ENCODE measurements at places on chromosomes 7 and 10.

- DNase-seq = no peak
These were observed 15.3 kb upstream of the ADAM22 start for GRCh38 chr7:87918740-87919139.

GRCh38 chr10:114245121-114245791 is 6.2 kb downstream of the VWA2 start:
- DNase-seq = no peak

GRCh38 chr7:47659664-47660462 is 78.0 kb upstream of the TNS3 start:
- no peak for DNase-seq

- no peak for DNase-seq
These were observed 15.8 kb downstream of the SFXN4 start for GRCh38 chr10:119149729-119150128.

DNA sequence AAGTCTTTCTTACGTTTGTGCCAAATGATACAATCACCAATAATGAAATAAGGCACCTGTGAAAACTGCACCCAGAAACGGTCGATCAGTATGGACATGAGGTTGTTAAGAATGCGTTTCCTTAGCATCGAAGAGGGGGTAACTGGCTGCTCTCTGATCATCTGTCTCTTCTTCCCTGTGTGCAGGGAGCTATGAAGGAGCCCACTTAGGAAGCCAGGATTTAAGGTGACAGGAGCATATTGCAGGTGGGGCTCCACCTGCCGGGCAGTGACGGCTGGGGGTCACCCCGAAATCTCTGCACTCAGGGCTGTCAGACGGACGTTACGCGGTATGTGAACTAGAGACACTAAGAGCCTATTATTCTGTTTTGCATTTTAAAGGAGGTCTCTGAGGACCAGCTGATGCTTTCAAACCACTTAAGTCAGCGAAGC is 64.5 kb downstream of the CARD11 start:
- DNase-seq = no peak

DNA sequence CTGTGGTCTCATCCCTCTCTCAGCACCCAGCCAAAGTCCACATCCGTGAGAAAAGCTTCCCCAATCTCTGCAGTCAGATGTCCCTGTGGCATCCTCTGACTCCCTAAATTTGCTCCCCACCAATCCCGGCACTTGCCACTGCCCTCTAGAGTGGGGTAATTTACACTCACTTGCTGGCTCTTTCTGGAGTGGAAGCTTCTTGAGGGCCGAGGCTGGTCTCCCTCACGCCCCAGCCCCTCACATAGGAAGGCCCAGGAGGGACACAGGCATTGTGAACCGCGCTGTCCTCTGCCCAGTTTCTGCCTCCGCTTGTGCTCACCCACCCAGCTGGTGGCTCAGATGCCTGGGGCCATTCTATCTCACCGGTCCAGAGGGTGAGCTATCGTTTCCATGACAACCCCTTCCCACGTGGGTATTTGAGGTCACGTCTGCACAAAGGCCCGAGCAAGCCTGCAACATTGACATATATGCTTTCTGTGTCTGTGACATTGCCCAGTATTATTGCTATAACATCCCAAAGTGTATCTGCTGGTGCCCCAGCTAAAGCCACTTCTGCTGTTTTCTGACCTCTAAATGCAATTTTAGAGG is 97.3 kb upstream of the CTBP2 start:
- DNase-seq = no peak

DNA sequence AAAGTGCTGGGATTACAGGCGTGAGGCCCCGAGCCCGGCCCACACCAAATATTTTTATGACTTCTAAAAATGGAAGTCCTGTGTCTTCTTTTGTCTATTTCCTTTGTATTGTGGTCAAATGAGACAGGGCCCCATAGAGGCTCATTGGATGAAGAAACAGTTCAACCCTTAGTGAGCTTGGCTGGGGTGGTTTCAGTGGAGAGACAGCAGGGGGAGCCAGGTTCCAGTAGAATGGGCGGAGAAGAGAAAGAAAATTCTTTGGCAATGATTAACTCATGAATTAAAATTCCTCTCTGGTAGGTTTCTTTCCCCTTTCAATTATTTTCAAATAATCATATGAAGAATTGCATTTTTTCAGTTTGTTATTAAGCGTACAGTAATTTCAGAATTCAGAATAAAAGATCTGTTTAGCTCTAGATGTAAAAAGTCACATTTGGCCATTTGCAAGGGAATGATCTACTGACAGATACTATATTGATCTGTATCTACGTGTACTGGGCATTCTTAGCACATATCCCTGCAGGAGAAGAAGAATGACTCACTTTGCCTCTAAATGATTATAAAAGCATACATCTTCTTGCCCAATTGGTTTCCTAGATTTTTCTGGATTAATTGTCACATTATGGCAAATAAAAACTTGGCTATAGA is 43.2 kb downstream of the PNLIPRP3 start:
- no peak for DNase-seq

GRCh38 chr10:42987575-42987974 is 89.3 kb upstream of the RET start:
- no peak for DNase-seq

DNA sequence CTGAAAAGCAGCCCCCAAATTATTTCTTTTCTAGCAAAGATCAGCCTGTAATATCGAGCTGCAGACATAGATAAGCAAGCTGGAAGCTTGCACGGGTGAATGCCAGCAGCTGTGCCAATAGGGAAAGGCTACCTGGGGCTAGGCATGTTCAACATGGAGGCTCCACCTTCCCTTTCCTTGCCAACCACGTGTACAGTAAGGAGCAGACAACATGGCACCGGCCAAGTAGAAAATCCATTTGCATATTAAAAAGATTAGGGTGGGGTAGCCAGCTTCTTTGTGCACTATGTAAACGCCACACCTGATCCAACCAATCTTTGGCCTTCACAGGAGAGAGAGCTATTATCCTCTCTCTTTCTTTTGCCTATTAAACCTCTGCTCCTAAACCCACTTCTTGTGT is 56.7 kb upstream of the SEPHS1 start:
- no peak for DNase-seq

GRCh38 chr7:101088069-101088425 is 2.8 kb downstream of the TRIM56 start:
- DNase-seq = no peak

DNA sequence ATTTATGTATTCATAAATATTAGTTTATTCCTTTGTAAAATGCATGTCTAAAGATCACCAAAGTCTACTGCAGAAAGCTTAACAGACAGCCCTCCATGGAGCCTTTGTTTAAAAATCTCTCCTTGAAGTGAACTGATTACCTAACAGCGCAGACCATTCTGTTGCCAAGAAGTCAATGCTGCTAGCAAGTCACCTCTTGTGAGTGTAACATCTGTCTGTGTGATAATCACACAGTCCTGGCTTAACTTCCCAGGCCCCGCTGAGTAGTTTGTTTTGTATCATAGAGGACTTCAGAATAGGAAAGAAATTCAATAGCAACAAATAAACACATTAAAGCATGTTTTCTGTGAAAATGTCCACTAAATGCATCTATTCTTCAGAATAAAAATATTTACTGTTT is 435.3 kb upstream of the IGFBP3 start:
- no peak for DNase-seq

DNA sequence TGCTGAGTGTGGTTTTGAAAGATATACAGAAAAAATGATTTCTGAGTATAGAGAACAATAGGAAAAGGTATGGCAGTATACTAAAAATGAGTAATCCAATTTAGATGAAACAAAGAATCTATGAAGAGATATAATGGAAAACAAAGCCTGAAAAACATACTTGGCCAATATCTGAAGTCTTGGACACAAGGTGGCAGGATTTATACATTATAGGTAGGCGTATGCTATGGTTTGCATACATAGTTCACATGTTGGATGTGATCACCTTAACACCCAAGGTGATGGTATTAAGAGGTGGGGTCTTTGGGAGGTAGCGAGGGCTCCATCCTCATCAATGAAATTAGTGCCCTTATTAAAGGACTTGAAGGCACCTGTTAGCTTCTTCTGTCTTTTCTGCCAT is 34.5 kb upstream of the BPGM start:
- DNase-seq = no peak

- DNase-seq = no peak
These were observed 33.4 kb downstream of the PRPS1L1 start for GRCh38 chr7:17994079-17994850.

GRCh38 chr10:107548301-107548700 is 383.8 kb upstream of the SORCS1 start:
- no peak for DNase-seq

- no peak for DNase-seq
These were observed 5.2 kb downstream of the SPOCK2 start for GRCh38 chr10:72082856-72083789.

- DNase-seq = no peak
These were observed 23.4 kb downstream of the HYCC1 start for GRCh38 chr7:22990588-22990949.

GRCh38 chr7:144454-144826 is 47.9 kb upstream of the FAM20C start:
- no peak for DNase-seq
